Vagina (tissue), 2 donors: ENCODE measurements at places on chromosomes 5 and 9. TPM values are rescaled to one million over a fixed set of nuclear protein-coding genes. Genes with fewer than 3 reads are reported as not detected.

- no peaks in the 10 kb centered on the region for H3K4me1 ChIP-seq
- no peaks in the 10 kb centered on the region for H3K36me3 ChIP-seq
- no peak for DNase-seq
These were observed 296.9 kb downstream of the MSX2 start for GRCh38 chr5:175021321-175021720.

DNA sequence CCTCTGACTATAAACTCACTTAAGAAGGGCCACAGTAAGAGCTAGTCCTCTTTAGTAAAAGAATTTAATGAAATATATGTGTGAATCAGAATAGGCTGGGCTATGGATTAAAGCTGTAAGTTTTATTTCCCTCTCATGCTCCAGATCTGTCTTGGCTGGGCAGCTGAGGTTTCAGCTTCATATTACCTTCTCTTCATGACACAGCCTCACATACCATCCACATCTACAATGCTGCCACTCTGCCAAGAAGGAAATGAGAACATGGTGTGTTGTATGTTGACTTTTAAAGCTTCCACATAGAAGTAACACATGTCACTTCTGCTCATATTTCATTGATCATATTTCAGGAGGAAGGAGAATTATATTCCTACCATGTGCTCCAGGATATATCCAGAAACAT, 776.0 kb upstream of the ACO1 start:
- no peak for DNase-seq
- no peaks in the 10 kb centered on the region for H3K36me3 ChIP-seq
- H3K27ac ChIP-seq: no peak overlapping the region
- H3K4me1 ChIP-seq: no peaks in the 10 kb centered on the region
- H3K4me3 ChIP-seq: no peak overlapping the region
- no peaks in the 10 kb centered on the region for H3K27me3 ChIP-seq

The PIGO gene
- total RNA-seq: 13.3 TPM

DNA sequence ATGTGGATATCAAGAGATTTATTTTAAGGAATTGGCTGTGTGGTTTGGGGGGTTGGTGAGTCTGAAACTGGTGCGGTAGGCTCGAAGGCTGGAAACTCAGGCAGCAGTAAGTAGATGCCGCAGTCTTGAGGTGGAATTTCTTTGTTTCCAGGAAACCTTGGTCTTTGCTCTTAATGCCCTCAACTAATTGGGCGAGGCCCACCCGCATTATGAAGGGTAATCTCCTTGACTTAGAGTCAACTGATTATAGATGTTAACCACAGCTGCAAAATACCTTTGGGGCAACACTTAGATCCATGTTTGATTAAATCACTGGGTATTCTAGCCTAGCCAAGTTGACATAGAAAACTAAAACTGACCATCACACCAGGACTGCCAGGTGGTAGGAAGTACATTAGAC, 83.8 kb downstream of the ANKRD33B start:
- peaks cover 4% of the 10 kb centered on the region for H3K4me1 ChIP-seq
- no peaks in the 10 kb centered on the region for H3K36me3 ChIP-seq
- H3K4me3 ChIP-seq: no peak overlapping the region
- no peak for DNase-seq

- H3K4me3 ChIP-seq: peak overlapping the region; percentile 92
- H3K27ac ChIP-seq: peak overlapping the region; percentile 98
- H3K4me1 ChIP-seq: peaks cover 30% of the 10 kb centered on the region
- no peaks in the 10 kb centered on the region for H3K27me3 ChIP-seq
- no peaks in the 10 kb centered on the region for H3K36me3 ChIP-seq
- DNase-seq: no peak
These were observed 2.5 kb downstream of the KDM3B start for GRCh38 chr5:138354926-138355378.

DNA sequence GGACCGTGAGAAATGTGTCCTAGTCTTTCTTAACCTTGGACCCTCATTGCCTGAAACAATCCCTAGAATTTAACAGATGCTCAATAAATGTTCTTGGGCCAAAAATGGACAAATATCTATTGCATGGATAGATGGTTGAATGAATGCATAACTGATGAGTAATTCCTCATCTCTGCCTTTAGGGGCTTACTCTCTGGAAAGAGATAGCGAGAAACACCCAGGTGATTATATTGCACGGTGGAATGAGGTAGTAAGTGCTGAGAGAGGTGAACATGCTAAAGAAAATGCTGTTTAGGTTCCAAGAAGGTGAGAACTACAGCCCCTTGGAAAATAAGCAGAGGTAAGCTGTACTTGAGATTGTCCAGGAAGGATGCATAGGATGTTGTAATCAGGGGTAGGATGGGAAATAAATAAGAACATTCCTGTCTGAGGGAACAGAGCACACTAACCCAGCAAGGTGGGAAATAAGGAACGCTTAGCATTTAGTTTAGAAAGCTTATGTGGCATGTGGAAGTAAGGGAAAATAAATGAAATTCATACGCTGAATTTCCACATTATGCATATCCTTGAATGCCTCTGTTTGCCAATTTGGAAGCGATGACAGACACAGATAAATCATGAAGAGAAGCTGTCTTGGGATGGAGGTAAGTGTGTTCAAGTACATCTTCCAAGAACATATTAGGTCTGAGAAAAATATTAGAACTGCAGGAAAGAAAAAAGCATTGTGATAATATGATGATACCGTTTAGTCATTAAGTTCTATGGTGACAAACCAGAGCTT, 426.6 kb downstream of the ARHGEF28 start:
- DNase-seq: no peak
- no peaks in the 10 kb centered on the region for H3K27me3 ChIP-seq
- no peaks in the 10 kb centered on the region for H3K4me1 ChIP-seq
- H3K36me3 ChIP-seq: no peaks in the 10 kb centered on the region
- H3K4me3 ChIP-seq: no peak overlapping the region
